ENCODE measurements at places on chromosomes 2 and 18.

GRCh38 chr2:50006327-50006726, 852.0 kb upstream of the FSHR start:
- DNase-seq: no peak

DNA sequence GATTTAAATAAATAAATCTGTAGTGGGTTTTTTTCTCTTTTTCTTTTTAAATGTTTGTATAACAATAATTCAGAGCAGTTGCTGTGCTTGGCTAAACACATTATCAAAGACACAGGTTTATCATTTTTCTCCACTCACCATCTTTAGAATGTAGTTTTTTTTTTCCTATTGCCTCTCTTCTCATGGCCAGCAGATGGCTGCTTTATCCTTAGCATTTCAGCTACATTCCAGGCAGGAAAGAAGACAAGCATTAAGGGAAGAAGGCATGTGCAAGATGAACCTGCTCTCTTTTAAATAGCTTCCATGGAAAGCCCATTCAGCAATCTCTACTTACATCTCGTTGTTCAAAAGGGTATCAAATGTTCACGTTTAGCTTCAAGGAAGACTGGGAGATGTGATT, 42.6 kb downstream of the ARHGAP15 start:
- no peak for DNase-seq

GRCh38 chr18:45069546-45069945, 388.9 kb downstream of the SETBP1 start:
- no peak for DNase-seq

DNA sequence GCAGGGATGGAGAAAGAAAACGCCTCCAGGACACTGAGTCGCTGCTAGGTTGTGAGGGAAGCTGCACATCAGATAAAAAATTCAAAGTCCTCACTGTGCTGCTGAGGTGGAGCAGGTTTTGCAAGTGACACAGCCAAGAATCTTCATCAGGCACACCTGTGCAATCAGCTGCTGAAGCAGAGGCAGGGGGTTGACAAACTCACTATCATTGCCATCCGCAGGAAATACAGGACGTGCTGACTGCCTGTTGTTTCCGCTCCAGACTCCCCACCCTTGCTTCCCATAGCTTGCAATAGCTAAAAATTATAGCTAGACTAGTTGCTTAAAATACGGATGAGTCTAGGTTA, 147.8 kb upstream of the FHL2 start:
- no peak for DNase-seq
